ENCODE measurements at places on chromosomes 16 and 17.

- peak; percentile 51 for DNase-seq
Observed at GRCh38 chr17:29619251-29619650, 3.5 kb downstream of the CORO6 start.

DNA sequence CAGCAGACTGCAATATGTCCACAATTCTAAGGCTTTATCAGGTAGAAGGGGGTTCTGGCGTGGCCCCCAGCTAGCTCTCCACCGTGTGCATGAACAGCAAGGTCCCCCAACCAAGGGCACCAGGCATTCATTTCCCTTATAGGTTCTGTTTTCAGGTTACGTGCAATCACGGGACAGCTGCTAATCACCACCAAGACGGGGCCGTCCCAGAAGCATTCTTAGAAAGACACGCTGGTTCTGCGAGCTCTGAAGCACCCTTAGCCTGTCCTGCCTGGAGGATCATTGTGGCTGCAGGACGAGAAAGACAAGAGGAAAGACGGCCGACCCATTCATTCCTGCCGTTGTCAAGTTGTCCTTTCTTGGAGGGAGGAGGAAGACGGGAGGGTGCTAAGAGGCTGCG, 302.9 kb downstream of the SOX9 start:
- DNase-seq: no peak

- no peak for DNase-seq
Observed at GRCh38 chr17:75970011-75970523, 8.9 kb downstream of the ACOX1 start.

DNA sequence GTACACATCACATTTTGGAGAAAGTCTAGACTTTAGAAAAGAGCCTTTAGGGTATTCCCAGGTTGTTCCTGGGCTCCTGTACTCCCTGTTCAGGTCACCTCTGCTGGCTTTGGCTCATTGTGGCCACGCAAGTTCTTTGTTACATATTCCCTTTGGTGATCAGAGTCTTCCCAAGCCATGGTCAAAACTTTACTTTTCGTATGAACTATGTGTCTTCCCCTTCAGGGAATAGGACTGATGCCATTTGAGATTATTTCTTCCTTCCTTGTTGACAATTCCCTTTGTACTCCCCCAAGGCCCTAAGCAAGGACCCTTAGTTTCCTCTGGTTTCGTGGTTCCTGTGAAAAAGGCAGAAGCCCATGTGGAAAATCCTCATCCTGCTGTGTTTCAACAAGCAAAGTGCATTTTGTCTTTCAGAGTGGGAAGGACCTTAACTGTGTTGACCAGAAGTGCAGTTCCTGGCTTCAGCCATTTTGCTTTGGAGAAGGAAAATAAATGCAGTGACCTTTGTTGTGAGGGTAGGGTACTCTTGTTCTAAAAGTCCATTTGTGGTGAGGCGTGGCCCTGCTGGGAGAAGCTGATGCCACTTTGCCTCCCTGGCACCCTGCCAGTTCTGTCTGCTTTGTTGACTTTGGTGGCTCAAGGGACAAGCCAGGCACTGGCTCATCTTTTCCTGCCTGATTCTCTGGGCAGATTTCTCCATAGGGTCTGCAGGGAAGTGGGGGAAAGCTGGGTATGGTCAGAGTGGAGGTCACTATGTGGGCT, 55.1 kb downstream of the ZNRF1 start:
- DNase-seq: no peak

DNA sequence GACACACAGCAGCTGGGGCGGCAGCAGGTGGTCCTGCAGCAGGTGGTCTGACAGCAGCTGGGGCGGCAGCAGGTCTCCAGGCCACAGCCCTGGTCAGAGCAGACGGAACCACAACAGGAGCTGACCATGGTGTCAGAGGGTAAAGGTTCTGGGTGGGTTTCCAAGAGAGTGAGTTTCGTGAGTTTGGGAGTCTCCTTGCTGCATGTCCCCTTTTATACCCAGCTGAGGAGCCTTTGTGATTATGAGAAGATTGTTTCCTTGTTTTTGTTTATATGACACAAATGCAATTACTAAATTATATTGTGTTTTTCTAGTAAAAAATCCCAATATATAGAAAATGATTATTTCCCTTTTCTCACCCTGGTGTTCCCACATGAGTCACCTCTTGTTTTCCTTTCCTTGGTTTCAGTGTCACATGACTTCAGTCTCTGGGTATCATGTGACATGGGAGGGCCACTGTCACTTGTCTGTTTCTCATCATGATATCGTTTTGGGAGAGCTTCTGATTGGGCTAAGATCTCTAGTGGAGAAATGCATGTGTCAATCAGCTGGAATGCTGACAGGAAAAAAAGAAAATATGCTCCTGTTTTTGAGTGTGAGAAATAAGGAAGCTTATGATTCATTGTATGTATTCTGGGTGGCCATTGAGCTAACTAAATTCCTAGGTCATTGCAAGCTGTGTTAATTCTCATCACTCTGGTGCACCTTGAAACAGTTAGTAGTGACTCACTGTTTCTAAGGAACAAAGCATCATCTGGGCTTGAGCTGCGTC, at the start of gene KRTAP4-6:
TSS of gene KRTAP4-6 (minus strand) at position 185 of the 772 bp plus-strand sequence. CDS start at position 128, 57 bp downstream.
- no peak for DNase-seq

GRCh38 chr16:52676959-52677358, 130.0 kb upstream of the TOX3 start:
- DNase-seq: no peak

Measured in activated CD4-positive, alpha-beta T cell treated with anti-CD3 and anti-CD28 coated beads for 36 hours (primary cell).